HepG2 (cell line): ENCODE measurements at places on chromosomes 13 and 19. TPM values are rescaled to one million over a fixed set of nuclear protein-coding genes. Genes with fewer than 3 reads are reported as not detected.

- no peak for DNase-seq
Observed at GRCh38 chr13:69264362-69265334, 843.0 kb upstream of the ATXN8OS start.

- DNase-seq = no peak
Observed at GRCh38 chr13:20258208-20258962, 26.3 kb upstream of the GJB6 start.

Gene ZNF787
- polyA plus RNA-seq = 15.1 and 23.1 TPM in 2 replicates

- DNase-seq = no peak
Observed at GRCh38 chr19:42251572-42252358, 3.2 kb downstream of the ERF start.

Gene PCDH20
- polyA plus RNA-seq = 0.03 TPM in 1 of 2 replicates, not detected in the other

- DNase-seq = peak; percentile 54
Observed at GRCh38 chr19:35090506-35091214, 25.0 kb upstream of the FXYD3 start.

Gene ZNF790
- polyA plus RNA-seq = 1.3 and 1.4 TPM in 2 replicates

- no peak for DNase-seq
Observed at GRCh38 chr13:97758317-97758716, 195.2 kb upstream of the IPO5 start.

Gene PIBF1
- 1.5 and 4.2 TPM in 2 replicates for polyA plus RNA-seq

DNA sequence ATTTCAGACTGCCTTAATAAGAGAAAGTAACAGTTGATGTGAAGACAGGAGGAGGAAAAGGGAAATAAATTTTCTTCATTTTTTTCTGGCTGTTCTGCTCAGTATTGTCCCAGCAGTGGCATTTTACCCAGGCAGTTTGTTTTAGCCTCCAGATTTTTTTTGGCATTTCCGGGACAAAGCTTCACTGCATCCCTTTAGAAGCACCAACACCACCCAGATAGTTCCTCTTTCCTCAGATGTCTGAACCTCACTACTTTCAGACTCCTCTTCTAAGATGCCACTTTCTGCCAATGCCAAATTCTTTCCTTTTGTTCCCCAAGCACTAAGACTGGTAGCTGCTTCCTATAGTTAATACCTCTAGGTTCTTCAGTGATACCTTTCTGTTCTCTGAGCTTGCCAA, 480.1 kb upstream of the SLC10A2 start:
- DNase-seq = no peak

DNA sequence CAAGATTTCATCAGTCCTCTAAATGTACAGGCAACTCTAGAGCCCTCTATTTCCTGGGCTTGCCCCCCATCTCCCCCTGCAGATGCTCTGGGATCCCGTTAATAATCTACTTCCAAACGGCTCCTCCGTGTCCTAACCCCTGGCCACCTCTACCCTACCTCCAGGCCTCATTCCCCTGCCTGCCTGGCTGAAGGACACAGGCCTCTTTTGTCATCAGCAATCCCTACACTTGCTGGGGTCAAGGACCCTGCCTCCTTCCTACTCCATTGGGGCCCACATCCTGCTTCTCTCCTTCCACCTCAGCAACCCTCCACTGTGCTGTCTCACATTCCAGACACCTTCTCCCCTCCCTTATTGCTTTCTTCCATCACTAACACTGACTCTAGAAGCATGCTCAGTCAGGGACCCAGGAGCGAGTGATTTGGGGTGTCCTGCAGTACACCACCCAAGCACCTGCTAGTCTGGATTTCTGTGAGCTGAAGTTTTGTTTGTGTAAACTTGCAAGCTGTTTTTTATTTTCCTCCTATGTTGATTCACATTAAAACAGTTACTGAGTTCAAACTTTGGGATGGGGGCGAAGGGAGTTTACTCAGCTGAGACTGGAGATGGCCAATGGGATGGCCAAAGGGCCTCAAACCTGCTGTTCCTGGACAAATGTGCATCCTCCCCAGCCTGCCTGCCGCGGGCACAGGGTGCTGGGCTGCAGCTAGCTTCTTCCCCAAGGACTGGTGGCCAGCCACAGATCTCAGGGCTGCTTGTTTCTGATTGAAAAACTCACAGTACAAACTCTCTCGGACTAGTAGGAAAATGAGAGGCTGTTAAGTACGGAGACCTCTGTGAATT, 314.7 kb downstream of the FOXO1 start:
- peak; percentile 62 for DNase-seq

GRCh38 chr19:44662691-44663385, 8.4 kb upstream of the CEACAM19 start:
- no peak for DNase-seq

DNA sequence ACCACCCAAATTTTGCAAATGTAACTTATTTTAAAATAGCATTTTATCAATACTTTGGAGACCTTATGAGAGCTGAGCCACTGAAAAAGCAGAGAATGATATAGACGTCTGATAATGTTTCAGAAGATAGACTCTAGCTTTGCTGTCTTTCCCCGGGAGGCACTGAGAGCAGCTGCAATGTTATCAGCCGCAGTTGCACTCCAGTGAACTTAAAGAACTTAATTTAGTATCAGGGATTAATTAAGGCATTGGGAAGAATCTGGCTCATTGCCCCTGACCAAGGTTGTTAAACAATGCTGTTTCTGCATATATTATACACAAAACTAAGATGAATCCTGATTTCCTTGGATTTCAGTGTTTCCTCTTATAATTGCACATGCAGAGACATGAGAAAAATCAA, 75.7 kb upstream of the SGCG start:
- DNase-seq = no peak

DNA sequence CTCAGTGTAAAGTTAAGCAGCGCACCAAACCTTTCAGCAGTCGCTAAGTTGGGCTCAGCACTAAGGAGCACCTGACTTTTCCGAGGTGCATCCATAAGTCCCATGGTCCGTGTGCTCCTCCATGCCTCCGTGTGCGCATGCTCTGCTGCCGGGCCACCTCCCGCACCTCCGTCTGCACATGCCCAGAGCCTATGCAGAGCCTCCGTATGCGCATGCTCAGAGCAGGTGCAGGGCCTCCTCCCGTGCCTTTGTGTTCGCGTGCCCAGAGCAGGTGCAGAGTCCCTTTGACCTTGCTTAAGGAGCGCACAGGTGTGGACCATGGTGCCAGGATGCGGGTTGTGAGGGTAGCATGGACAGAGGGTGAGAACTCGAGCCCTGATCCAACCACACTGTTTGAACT, 46.0 kb downstream of the ATP11A start:
- no peak for DNase-seq

Gene CD37
- not detected in 2 replicates for polyA plus RNA-seq

- no peak for DNase-seq
Observed at GRCh38 chr19:5141850-5142724, 173.2 kb downstream of the KDM4B start.

Gene ZNF285
- 0.78 and 0.82 TPM in 2 replicates for polyA plus RNA-seq

Gene SPRY2
- 21.4 and 25.1 TPM in 2 replicates for polyA plus RNA-seq

DNA sequence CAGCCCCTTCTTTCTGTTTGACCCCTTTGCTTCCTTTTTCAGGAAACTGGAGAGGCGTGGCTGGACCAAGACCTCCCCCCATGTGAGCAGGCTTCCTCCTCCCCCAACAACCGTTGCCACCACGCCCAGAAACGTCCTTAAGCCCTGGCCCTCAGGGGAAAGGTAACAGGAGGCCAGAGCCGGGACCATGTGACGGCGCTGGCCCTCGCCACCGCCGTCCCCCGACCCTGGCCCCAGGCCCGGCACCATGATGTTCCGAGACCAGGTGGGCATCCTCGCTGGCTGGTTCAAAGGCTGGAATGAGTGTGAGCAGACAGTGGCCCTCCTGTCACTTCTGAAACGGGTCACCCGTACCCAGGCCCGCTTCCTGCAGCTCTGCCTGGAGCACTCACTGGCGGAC, 14.4 kb downstream of the SAMD4B start:
- no peak for DNase-seq

DNA sequence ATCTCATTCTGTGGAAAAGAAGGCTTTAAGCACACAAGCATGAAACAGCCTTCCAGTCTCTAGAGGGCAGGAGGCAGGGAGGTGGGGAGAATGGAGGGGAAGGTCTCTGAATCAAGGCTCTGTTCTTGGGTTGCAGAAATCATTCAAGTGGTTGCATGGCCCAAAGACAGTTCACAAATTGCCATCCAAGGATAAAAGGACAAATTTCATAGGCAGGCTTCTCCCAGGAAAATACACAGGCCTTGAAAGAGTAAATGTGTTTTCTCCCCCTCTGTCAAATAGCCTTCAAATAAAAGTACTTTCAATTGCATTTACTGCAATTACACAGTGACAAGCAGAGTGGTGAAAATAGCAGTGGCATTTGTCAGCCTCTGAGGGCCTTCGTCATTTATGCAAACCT, 450.8 kb downstream of the DCT start:
- DNase-seq = peak; percentile 9

Gene KLK13
- 0.09 TPM in 1 of 2 replicates, not detected in the other for polyA plus RNA-seq

Gene SCGB2B2
- polyA plus RNA-seq = 0.03 and 0.12 TPM in 2 replicates

DNA sequence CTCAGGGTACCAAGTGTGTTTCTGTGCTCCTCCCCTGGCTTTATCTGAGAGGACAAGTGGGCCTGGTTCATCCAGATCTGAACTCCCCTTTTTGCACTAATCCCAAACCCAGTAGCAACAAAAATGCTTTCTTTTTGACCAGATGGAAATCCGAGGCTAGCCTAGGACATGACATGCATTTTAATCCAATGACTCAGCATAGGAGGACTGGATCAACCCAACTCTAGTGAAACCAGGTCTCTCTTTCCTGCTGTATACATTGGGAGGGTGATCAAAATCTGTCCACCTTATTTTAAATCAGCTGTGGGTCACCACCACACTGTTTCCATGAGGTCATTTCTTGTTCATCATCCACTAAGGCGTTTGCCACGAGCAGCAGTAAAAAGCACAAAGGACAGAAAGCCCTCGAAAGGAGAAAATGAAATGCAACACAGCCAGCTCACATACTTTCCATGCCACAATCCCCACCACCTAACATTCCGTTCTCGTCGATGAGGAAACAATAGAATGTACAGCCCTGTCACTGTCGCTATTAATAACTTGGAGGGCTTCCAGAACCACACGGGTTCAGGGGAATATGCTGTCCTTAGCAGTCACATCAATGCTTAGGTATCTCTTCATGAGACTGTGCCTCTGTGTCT, 543.0 kb downstream of the IRS2 start:
- DNase-seq = no peak

- no peak for DNase-seq
Observed at GRCh38 chr19:49155820-49156346, 687 bp upstream of the HRC start.

Gene ZNF222
- polyA plus RNA-seq = 2.2 TPM in 2 replicates

DNA sequence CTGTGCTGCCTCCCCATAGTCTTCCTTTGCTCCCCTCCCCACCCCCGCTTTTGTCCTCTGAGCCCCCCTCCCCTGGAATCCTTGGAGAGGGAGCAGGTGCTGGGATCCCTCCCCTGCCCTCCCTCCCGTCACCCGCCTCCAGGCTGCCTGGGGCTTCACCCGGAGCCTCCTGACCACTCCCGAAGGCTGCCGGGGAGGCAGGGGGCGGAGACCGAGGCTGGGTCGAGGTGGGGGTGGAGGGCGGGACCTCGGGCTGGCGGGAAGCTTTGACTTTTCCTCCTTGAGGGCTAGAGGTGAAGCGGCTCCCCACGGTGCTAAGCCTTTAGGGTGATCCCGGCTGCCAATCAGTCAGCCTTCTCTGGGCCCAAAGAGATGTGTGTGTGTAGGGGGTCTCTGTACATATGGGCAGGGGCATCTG, 1.5 kb downstream of the KMT5C start:
- DNase-seq = peak; percentile 40
